ENCODE measurements at places on chromosomes 5 and 9.

DNA sequence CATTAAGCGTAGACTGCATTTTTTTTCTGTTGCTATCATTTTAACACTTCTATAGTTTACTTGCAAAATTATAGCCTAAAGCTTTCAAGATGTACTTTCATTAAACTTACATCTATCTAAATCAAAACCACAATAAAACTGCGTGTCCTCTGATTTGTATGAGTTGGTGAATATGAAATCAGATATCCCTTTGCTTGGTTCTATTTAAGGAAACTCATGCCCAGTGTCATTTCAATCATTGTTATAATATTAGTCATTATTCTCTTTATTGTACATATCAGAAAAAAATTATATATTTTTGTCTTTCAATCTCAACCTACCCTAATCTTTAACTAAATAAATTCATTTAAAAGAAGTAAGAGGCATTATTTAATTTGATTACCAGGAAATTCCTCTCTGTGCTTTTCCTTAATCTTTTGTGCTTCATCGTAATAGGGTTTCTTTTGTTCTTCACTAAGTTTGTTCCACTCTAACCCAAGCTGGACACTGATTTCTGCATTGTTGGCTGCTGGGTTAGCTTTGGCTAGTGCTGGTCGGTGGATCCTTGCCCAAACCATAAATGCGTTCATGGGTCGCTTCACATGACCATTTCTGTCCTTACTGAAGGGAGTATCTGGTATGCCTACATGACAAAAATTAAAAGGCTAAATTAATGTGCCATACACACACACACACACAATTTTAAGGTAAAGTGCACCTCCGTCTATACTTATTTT lies 3.8 kb downstream of the SOX30 start:
- no peak for DNase-seq

DNA sequence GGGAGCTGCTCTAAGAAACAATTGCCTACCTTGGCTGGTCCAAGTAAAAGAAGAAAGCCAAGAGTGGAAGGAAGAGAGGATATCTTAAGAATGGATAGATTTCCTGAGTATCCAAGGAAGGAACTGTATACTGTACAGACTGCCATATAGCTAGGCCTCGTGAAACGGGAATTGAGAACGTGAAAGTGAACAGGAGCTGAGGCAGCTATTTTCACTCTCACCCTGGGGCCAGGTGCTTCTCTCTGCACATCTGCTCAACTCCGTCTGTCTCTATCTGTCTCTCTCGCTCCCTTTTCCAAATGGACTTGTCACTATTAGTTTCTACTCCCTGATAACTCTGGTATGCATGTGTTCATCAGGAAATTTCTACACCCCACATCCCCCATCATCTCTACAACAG lies 35.9 kb upstream of the TESK1 start:
- no peak for DNase-seq

DNA sequence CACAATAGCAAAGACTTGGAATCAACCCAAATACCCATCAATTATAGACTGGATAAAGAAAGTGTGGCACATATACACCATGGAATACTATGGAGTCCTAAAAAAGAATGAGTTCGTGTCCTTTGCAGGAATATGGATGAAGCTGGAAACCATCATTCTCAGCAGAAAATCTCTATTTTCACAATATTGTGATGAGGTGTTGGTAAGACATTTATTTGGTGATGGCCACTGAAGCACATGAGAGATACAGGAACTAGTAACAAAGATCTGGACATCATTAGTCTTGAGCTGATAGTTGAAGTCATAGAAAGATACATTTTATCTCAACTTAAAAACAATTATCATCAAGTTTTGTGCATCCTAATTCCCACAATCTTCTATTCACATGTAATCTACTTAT lies 70.6 kb downstream of the RAB3C start:
- no peak for DNase-seq

GRCh38 chr9:87886933-87887505 lies 4.3 kb downstream of the SPATA31E1 start:
- DNase-seq = no peak

DNA sequence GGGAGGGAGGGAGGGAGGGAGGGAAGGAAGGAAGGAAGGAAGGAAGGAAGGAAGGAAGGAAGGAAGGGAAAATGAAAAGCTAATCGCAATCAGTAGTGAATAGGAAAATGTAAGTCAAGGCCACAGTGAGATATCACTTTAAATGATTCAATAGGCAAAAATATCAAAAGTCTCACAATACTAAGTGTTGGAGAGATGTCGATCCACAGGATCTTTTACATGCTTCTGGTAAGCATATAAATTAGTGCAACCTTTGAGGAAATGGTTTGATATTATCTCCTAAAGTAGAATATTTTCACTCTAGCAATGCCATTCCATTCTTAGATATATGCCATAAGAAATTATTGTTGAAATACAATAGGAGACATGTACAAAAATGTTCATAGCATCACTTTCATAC lies 58.4 kb downstream of the FRMD3 start:
- no peak for DNase-seq

GRCh38 chr5:108061941-108062340 lies 320.0 kb downstream of the FBXL17 start:
- no peak for DNase-seq

DNA sequence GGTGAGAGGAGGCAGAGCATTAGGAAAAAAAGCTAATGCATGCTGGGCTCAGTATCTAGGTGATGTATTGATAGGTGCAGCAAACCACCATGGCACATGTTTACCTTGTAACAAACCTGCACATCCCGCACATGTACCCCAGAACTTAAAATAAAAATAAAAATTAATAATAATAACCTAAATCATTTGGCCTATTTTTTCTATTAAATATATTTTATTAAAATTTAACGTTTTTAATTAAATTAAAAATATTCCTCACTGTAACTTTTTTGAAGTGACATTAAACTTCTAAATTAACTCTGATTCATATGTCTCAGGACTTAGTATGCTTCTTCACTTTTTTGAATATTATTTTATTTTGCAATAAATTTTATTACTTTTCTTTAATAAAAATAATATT lies 83.7 kb upstream of the PARP8 start:
- no peak for DNase-seq

All from dorsolateral prefrontal cortex (tissue), 122 donors.